Activated CD4-positive, alpha-beta T cell treated with anti-CD3 and anti-CD28 coated beads for 4 hours (primary cell): ENCODE measurements at places on chromosomes 5 and 9.

DNA sequence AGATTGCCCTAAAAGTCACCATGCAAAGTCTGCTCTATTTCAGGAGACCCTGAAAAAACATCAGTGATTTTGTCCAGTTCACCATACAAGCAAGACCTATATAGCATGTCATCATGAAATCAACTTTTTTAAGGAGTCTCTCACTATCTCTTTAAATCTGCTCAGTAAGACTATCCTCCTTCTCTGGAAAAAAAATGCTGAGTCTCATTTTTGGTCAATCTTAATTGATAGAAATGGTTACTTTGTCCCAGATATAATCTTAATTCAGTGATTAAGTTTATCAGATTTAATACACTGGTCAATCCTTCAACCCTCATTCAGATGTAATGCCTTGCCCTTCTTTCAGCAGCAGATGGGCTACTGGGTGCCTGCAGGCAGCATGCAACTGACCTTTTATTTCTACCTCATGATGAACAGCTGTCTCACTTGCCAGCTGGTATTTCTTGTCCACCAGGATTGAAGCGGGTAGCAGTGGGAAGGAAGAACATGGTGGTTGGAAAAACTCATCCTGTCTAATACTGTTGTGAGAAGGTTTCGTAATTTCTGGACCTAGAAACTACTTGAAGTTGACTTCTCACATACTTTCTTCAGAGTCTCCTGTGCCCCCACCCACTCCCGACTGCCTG is 375.3 kb downstream of the DNAH5 start:
- no peak for DNase-seq

- no peak for DNase-seq
Measured at GRCh38 chr5:108353087-108353486, 28.8 kb downstream of the FBXL17 start.

DNA sequence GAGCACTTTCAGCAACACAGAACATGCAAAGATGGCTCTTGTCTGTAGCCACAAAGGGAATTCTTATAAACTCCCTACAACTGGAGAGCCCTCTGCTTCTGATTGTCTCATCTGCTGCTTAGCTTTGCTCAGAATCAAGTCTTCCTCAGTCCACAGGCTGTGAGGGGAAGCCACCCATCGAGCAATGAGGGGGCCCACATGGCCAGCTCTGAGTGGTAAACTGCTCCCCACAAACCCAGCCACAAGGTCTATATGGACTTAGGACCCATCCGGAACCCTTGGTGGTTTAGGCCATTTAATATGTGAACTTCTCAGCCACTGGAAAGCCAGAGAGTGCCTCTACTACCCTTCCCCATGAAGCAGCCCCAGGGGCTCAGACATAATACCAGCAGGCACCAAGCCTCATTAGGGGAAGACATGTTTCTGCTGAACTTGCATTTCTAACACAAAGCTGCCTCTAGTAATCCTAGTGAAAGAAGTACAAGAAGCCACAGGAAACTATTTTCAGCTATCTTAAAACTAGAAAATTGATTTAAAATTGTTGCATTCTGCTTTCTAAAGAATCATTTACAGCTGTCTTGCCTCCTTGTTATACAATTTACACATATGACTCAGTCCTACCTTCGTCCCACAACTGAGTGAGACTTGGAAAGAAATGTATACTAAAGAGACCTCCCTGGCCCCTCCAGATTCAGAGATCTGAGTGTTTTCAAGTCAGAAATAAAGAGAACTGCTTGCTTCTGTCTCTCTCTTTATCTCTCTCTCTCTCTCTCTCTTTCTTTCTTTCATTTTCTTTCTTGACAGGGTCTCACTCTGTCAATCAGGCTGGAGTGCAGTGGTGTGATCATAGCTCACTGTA is 90.2 kb downstream of the ESM1 start:
- no peak for DNase-seq

GRCh38 chr9:72586388-72587130 is 65.2 kb downstream of the TMC1 start:
- DNase-seq, result peak; percentile 33

DNA sequence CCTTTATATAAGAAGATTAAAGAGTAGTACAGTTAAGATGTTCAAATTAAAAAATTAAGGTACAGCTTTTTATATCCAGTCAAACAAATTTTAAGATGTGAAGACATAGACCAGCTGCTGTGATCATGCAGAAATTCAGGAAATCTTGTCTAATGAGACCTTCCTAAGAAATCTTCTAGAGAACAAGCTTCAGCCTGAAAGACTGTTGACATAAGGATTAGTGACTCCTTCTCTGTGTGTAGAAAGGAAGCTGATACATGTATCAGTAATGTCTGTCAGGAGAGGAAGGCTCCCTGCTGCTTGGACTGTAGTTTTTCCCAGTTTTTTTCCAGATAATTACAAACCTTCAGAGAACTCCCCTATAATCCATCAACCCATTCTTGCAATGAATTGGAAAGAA is 75.8 kb upstream of the PCSK5 start:
- DNase-seq, result no peak

DNA sequence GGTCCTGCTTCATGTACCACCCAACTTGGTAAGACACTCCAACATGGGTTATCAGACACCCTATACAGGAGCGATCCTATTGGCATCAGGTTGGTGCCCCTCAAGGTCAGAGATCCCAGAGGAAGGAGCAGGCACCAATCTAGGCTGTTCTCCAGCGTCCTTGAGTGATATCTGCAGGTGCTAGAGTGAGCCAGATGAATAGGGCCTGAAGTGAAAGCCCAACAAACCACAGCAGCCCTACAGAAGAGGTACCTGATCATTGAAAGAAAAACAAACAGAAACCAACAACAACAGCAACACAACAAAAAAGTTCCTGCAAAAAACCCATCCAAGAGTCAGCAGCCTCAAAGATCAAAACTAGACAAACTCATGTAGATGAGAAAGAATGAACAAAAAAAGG is 584.8 kb downstream of the HINT1 start:
- no peak for DNase-seq

DNA sequence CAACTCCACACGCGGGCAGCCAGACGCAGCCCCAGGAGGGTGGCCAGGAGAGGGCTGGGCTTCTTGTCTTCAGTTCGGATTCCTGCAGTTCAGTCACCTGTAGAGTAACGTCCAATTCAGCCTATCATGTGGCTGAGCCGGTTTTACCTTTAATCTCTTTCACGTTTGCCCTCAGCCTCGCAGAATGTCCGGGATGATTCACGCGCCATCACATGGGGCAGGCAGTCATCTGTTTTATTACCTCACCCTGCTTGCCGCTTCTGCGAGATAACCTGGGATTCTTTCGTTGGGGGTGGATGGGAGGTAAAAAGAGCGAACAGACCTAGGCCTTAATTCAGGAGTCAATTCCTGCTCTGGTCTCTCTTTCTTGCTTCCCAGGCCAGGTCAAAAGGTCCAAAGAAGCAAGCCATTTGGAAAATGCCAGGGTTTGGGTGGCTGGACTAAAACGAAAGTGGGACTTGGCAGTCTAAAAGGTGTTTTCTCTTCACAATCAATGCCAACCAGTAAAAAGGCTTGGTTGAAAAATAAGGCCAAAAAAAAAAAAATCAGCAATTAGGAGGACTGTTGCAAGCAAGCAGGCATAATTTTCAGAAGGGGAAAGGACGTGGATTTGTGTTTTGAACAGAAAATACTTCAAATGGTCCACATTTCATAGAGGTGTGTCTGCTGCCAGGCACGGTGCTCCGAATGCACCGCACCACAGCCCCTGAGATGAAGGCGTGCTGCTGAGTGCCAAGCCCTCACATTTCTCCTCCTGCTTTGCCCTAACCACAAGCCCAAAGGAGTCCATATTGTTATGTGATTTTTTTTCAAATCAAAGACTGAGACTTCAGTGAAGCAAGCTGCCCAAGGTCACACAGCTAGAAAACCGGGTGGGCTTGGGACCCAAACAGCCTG is 2.8 kb upstream of the WWC1 start:
- DNase-seq, result no peak

GRCh38 chr5:57842364-57843058 is 359.9 kb upstream of the ACTBL2 start:
- DNase-seq, result no peak

GRCh38 chr9:129312251-129313122 is 134.4 kb upstream of the IER5L start:
- no peak for DNase-seq

- no peak for DNase-seq
Measured at GRCh38 chr9:112262577-112262976, 70.8 kb downstream of the PTBP3 start.

- DNase-seq, result no peak
Measured at GRCh38 chr5:95734906-95735305, 3.8 kb downstream of the RHOBTB3 start.

DNA sequence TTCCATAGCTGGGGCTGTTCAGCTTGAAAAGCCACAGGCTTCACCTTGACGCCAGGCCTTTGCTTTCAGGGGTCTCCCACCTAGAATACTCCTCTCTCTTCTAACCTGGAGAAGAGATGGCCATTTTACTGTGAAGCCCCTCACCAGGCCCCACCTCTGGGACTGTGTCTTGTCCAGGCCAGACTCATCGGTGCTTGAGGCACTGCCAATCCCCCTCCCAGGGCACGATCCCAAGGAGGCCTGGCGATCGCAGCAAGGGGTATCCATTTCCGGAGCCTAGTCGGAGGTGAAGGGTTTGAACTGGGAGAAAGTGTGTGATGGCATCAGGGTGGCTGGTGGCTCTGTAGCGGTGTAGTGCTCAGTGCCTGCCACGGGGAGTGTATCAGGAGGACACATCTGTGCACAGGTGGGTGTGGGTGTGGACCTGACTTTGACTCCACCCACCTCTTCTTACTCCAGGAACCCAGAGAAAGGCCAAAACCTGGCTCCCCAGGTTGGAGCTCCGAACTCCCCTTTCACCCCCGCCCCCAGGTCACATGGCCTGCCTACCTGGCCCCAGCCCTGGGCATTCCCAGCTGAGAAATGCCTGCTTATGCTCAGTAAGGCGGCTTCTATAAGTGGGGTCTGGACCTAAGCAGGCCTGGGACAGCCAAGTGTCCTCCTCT is 27.4 kb upstream of the ENHO start:
- no peak for DNase-seq

GRCh38 chr5:62779010-62779422 is 200.4 kb downstream of the LRRC70 start:
- DNase-seq, result no peak

- no peak for DNase-seq
Measured at GRCh38 chr5:125181159-125181558, 434.7 kb upstream of the ZNF608 start.

DNA sequence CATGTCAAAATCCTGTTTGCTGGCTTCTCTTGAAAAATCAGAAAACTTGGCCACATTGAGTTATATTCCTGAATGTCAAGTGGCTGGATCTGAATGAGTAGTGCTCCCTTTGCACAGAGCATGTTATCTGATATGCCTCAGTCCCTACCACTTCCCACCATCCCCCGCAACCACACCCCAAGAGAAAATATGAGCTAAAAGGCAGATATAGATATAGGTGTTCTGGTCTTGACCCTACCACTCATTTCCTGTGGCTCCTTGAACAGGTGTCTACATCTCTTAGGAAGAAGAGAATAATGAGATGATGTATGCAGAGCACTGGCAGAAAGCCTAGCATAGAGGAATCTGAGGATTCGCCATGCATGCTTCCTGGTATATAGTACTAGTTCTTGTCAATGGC is 6.6 kb upstream of the CYSTM1 start:
- DNase-seq, result no peak

- DNase-seq, result no peak
Measured at GRCh38 chr9:92607773-92608172, 62.2 kb downstream of the IPPK start.

DNA sequence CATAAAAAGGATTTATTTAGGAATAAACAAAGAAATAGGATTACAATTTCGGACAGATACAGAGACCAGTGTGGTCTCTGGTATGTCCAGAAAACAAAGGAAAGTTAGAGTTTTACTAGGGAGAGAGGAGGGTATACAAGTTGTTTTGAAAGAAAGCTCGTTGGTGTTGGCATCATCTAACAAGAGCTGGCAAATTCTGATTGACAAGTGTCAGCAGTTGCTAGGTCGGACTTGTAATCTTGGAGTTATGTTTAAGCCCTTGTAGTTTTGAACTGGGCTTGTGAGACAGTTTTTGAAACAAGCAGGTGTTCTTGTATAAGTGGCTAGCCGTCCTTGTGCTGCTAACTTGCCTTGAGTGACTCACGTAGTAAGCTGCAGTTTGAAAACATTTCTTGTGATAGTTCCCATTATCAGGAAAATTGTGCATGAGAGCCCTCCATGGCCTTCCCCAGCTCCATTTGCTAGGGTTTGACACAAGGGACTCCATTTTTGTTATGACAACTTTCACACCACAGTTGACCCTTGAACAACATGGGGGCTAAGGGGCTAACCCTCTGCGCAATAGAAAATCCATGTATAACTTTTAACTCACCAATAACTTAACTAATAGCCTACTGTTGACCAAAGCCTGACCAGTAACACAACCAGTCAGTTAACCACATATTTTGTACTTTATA is 48.1 kb downstream of the ZNF622 start:
- DNase-seq, result no peak

GRCh38 chr9:104118916-104119315 is 24.8 kb downstream of the SMC2 start:
- DNase-seq, result no peak

DNA sequence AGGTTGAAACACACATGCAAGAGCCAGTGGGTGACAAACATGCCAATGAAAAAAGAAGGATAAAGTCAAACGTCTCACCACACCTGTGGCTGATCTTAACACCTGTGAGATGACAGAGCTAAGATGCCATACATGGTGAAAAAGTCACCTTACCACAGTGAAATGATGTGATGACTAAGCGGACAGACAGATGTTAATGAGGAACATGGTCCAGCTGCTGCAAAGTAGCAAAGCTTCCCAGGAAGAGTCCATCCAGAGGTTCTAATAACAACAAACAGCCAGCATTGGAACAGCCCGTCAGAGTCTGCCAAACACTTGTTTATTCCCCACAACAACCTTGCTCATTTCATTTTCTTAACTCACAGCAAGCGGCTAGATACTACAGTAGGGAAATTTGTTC is 1.9 kb downstream of the KIAA1191 start:
- no peak for DNase-seq

GRCh38 chr9:95131023-95131943 is 186.2 kb downstream of the FANCC start:
- peak; percentile 42 for DNase-seq

- DNase-seq, result no peak
Measured at GRCh38 chr5:67050125-67050524, 146.5 kb downstream of the CD180 start.

DNA sequence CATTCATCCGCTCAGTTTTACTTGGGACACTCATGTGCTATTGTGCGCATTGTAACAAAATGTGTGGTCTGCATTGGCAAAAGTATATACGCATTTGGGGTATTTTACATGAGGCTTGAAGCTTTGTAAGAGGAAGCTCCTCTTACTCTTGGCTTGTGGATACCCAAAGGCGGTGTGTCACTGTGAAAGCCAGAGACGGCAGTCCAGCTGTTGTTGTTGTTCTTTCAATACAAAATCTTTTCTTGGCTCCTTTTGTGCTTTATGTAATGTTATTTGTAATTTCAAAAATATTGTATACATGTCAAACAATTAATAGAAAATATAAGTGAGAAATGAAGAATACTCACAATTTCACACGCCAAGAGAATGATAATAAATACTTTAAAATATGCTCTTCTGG is 128.3 kb upstream of the MOCS2 start:
- DNase-seq, result no peak
